ENCODE measurements at places on chromosomes 2 and 18.

- no peak for DNase-seq
Observed at GRCh38 chr18:57744211-57744694, 58.9 kb downstream of the ATP8B1 start.

GRCh38 chr2:120341977-120342376, 4.0 kb upstream of the INHBB start:
- no peak for DNase-seq

GRCh38 chr2:64228918-64229317, 84.7 kb upstream of the PELI1 start:
- DNase-seq, result peak; percentile 56

GRCh38 chr2:43521568-43521967, 74.3 kb downstream of the THADA start:
- no peak for DNase-seq

DNA sequence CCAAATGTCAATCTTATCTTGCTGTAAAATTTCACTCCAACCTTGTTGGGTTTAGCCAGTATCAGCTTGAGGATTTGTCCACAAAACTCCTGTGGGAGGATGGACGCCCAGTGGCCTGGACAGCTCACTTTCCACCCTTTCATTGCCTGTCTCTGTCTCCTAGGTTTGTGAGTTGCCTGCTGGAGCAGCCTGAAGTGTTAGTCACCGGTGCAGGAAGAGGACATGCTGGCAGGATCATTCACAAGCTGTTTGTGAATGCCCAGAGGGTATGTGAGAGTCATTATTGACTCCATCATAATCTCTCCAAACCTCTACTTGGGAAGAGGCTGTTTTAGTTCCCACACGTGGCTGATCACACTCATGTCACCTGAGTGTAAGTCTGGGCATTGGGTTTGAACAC, 112.3 kb downstream of the RAB3GAP1 start:
- DNase-seq, result peak; percentile 95

Data from epithelial cell of esophagus (primary cell).